Tibial artery (tissue), 4 donors: ENCODE measurements at places on chromosomes 1 and 21.

DNA sequence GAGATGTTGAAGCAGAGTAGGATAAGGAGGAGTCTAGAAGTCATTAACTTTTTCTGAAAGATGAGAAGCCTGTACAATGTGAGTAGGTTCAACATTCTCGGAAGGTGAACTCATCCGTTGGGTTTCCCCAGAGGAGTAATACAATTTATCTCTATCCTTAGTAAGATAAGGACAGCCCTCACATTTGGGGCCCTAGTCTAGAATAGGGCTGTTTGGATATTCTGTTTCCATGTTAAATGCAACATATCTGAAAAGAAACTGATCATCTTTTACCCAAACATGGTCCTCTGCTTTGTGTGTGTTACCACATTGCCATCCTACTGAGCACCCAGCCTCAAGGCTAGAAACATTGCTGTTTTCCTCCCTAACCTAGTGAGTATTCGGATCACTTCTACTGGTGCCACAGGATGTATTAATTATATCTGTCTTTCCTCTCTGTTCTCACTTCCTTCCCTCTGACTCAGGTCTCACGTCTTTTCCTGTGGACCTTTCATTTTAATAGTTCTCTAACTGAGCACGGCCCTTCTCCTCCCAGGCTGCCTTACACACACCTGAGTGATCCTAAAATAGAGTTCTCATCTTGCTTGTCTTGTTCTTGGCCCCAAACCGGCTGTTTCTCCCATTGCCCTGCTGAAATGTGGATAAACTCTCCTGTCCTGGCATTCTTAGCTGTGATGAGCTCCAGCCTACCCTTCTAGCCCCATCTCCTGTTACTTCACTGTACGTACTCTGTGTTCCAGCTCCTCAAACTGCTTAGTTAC is 91.7 kb downstream of the CDC14A start:
- no peak for DNase-seq

DNA sequence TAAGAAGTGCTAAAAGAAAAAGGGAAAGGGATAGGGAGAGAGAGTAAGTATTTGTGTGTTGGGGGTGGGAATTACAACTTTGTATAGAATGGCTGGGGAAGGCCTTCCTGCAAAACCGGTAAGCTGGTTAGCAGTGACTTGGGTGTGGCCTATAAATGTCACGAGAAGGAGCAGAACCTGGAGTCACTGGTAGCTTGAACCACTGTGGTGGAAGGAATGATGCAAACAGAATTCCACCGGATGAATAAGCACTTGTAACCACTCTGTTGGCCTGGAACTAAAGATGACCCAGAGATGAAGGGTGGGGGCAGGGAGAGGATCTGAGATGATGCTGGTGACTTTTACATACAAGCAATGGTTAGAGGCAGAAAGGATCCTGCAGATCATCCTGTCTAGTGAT is 8.9 kb downstream of the XKR8 start:
- DNase-seq, result no peak

- DNase-seq, result no peak
These were observed 270.7 kb downstream of the S1PR1 start for GRCh38 chr1:101507547-101507971.

DNA sequence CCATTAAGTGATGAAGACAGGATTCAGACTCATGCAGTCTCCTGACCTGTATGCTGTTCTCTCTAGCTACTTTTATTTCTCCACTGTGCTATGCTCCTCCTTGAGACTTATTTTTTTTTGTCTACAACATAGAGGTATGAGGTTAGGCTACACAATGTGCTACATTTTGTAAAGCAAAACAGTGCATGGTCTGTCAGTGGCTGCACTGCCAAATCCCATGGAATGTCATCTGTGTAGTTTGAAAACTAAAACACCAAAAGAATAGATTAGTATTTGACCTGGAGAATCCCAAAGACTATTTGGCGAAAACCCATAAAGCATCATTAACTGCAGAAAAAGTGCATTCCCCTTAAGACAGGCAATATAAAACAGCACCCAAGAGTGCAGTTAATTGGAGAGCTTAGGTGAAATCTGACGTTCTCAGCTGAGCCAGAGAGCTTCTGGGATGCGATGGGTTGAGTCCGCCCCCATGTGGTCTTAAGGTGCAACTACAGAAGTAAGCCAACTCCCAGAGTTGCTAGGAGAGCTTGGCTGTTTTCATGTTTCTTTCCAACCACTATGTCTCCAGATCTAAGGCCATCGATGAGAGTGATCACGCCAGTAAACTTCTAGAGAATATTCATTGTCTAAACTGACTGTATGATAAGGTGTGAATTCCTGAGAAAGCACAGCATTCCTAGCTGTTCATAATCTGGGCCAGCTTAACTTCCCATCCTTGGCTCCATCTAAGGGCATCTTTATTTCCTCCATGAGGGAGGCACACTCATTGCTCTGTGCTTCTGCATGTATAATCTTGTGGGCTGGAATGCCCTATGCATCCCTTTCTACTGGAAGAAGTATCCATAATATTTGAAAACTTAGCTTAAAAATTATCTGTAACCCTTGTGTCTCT is 20.7 kb upstream of the CYP2J2 start:
- DNase-seq, result peak; percentile 33

DNA sequence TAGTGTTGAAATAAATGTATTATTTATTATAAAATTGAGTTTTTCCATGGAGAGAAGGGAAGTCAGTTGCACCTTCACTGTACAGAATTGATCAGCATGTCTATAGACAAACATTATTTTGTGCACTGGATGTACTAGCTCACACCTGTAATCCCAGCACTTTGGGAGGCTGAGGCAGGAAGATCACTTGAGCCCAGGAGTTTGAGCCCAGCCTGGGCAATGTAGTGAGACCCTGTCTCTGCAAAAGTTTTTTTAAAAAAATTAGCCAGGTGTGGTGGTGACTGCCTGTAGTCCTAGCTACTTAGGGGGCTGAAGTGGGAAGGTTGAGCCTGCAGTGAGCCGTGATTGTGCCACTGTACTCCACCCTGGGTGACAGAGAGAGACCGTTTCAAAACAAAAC is 87.7 kb downstream of the MAST2 start:
- no peak for DNase-seq

DNA sequence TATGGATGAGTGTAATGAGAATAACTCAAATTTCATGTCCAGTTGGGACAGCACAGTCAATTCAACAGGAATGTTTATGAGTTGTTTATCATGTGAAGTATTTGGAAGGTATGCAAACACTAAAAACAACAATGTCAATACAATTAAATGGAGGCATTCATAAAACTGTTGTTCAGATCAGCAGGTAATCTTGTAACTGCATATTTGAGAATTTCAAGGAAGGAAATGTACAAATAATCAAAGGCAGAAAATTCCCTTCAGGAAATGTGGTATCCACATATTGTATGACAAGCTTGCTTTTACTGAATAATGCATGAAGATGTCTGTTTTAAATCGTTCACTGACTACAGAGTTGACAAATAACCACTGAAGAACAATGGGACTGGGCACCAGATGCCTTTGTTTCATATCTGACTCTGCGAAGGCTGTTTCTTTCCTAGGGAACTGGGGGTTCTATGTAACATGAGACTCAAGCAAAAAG is 198.3 kb downstream of the LTN1 start:
- DNase-seq, result no peak

- DNase-seq, result peak; percentile 64
These were observed 14.5 kb upstream of the CBR3 start for GRCh38 chr21:36120304-36120888.

DNA sequence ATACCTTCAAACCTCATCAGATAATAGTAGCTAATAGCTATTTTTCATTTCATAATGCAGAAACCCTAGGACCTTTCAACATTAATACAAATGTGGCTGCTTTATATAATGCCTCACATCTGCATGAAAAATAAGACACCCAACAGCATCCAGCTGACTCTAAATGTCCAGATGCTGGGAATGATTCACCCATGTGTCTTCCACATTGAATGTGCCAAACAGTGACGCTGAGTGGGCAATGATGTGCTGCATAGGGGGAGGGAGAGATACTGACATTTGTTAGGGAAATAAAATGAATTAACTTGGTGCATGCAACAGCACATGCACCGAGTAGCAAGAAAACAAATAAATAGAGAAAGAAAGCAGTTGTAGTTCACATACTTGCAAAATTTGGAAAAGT is 199.3 kb downstream of the DSCAM start:
- no peak for DNase-seq

GRCh38 chr1:214990619-214991018 is 91.9 kb upstream of the KCNK2 start:
- DNase-seq, result no peak

DNA sequence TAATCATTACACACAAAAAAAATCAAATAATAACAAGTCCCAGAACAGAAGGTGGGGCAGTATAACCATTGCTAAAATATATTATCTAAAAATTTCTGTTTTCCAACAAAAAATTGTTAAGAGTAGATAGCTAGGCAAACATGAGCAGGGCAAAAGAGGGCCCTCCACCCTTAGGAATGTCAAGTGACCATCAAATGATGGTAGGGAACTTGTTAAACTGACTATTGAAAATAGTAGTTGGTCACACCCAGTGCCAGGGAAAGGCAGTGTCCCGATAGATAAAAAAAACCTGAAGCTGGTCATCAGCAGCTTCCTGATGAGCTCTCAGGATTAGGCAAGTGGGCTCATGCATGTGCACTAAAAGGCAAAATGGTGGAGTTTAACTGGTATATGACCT is 18.4 kb upstream of the COP1 start:
- DNase-seq, result no peak

DNA sequence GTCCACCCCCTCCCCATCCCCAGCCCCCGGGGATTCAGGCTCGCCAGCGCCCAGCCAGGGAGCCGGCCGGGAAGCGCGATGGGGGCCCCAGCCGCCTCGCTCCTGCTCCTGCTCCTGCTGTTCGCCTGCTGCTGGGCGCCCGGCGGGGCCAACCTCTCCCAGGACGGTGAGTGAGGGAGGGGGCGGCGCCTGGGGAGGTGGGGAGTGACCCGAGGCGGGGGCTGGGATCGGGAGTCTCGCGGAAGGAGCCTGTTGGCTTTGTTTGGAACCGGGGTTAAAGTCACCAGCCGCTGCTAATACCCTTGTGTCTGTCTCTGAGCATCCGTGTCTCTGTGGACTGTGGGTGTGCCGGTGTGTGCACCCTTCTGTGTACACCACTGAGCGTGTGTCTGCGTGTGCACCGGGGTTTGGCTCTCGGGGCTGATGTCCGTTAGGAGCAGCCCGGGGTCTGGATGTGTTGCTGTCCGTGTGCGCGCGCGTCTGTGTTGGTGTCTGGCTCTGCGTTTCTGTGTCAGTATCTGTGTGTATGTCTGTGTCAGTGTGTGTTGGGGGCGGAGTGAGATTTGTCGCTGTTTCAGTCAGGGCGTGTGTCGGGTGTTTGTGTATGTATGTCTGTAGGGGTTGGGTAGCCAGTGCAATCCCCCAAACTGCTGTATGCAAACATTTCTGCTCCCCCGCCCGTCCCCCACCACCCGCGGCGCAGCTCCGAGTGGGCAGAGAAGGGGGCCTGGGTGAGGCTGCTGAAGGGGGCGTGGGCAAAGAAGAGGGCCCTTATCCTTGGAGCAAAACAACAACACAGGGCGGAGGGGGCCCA is 480 bp downstream of the CADM3 start:
- DNase-seq, result no peak

DNA sequence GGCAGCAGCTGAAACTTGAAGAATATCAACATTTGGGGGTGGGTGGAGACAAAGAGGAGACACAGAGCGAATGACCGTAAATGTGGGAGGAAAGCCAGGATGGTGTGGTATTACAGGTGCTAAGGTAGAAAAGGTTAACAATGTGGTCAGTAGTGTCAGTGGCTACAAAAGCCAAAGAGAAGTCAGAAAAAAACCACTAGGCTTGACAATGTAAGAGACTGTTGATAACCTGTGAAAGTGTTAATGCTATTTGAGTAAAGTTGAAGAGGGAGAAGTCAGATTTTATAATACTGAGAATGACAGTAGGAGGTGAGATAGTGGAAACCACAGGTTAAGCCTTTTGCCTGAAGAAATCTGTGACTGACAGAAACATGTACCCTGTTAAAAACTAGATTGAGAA is 120.8 kb downstream of the CLEC20A start:
- no peak for DNase-seq

DNA sequence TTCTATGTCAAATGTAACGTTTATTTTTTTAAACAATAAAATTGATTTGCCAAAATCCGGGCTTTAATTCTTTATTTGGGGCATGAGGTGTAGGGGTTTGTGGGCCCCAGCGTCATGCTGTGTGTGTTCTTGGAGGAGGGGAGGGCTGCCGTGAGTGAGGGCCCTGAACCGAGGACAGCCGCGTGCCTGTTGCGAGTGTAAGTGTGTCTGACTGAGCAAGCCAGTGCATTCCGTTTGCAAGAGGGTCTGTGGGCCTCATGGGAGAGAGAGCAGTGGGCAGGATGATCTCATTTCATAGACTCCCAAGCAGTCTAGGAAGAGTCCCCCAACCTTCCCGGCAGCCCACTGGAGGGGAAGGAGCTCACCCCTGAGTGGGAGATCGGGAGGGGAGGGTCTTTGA is 21.4 kb upstream of the SPSB1 start:
- DNase-seq, result no peak

- DNase-seq, result no peak
These were observed 239.1 kb upstream of the FGGY start for GRCh38 chr1:59057796-59058195.

DNA sequence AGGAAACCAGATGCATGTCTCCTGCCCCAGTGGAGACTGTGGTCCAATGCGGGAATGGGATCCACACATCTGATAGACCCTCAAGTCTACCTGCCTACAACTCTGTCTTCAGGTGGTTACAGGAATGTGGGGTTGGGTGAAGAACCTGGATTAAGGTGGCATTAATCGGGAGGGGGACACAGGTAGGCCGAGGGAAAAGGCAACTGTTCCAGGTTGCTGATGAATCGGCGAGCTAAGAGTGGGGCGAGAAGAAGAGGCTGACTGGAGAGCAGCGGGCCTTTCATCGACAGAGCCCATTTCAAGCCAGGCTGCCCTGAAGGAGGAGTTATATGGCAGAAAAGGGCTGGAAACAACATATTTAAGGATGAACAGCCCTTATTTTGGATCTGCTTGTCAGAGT is 836 bp downstream of the CD2 start:
- DNase-seq, result no peak
